ENCODE measurements at places on chromosomes 3 and 15.

- no peak for DNase-seq
Observed at GRCh38 chr3:148206446-148206845, 491.3 kb upstream of the AGTR1 start.

DNA sequence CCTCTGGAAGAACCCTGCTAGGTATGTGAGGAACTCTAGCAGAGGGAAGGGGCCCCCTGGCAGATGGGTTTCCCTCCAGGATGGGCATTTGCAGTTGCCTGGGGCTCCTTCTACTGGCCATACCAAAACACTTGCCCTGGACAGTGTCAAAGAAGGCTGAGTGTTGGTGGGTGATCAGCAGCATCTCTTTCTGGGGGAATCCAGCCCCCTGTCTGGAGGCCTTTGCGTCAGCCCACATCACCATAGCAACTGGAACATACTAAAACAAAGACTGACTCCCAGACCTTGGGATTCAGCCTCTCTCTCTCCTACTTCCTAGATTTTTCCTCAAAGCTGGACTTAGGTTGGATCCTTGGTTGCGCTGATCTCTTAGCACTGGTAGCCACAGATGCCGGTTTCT lies 8.1 kb downstream of the CEMIP start:
- DNase-seq = no peak

- no peak for DNase-seq
Observed at GRCh38 chr15:96535148-96535547, 204.6 kb downstream of the NR2F2 start.

GRCh38 chr3:177721864-177722785 lies 524.8 kb upstream of the TBL1XR1 start:
- DNase-seq = no peak

- DNase-seq = no peak
Observed at GRCh38 chr3:69081583-69082262, 1.6 kb upstream of the UBA3 start.

GRCh38 chr15:81146466-81146865 lies 12.4 kb downstream of the CFAP161 start:
- no peak for DNase-seq

DNA sequence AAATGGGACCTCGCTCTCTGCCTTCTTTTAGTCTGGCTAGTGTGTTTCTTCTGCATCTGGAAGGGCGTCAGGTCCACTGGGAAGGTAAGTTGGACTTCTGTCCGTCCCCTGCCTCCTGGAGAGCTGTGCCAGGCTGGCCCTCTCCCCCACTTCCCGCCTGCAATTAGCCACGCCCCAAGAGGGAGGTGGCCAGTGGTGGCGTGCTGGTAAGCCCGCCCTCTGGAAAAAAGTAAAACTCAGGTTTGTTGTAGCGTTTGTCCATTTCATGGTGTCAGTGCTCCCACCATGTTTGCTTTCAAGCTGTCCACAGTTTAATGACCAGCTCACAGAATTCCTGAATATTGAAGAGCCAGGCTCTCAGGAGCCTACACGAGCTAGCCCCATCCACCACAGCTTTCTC lies 55.6 kb downstream of the SLC6A6 start:
- no peak for DNase-seq

- DNase-seq = no peak
Observed at GRCh38 chr3:30344288-30344687, 262.1 kb upstream of the TGFBR2 start.

GRCh38 chr15:28946803-28947202 lies 61.0 kb downstream of the APBA2 start:
- no peak for DNase-seq

DNA sequence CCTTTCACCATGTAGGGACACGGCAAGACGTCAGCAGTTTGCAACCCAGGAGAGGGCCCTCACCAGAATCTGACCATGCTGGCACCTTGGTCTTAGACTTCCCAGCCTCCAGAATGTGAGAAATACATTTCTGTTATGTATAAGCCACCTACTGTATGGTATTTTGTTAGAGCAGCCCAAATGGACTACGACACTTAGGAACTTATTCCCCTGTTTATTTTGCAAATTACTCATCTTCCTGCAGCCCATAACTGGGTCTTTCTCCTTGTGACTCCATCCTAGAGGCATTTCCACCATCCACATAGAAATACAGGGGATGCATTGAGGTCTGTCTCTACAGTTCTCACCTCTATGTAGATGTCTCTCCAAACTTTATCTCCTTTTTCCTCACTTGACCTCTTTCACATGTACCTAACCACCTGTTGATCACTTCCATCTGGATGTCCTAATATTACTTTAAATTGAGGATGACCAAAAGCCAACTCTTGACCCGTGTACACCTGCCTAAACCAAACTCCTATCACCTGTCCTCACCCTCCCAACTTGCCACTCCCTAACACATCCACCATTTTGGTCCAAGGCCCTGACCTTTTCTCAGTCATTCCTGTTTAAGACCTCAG lies 406.0 kb upstream of the WNT5A start:
- DNase-seq = no peak

DNA sequence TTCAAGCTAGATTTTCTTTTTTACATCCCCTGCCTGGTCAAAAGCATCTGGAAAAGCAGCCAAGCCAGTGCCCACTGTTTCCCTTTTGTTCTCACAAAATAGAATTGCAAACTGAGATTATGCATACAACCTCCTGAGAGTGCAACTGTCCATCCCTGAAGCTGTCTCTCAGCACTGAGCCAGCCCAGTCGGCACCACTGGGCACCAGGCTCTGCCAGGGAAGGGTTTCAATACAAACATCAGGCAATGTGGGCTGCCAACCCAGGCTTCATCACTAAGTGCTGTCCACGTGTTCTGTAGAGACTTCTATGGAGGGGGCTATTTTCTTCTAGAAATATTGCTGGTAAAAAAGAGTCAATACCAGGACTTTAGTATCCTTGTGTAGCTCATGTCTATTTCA lies 356.3 kb upstream of the TBL1XR1 start:
- no peak for DNase-seq

DNA sequence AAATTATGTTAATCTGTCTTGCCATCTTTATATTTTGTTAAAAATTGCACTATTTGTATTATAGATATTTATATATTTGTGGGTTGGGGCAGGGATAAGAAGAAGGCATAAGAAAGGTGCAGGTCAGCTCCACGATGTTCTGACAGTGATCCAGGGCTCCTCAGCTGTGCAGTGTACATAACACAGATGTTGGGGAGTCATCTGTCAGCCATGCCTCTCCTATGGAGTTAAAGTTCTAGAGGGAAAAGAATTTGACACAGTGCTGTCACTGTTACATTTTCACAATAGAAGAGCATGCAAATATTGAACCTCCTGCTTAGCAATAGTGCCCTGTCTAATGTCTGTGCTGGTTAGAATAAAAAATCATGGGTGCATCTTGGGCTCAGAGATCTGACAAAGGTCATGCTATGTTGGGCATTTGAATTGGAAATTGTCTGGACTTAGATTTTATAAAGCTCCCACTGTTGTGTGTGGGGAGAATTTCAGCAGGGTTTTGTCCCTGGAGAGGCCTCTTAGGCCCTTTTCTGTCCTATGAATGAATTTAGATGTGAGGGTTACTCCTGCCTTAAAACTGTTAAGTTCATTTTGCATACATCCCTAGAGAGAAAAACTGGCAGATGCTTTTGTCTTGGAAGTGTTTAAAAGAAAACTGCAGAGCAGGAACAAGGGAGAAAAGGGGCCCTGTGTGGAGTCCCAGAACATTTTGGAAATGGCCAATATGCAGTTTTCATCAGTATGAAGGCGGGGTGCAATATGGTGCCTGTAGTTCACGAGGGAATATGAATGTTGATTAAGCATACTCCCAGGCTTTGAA lies 20.4 kb downstream of the CDIN1 start:
- DNase-seq = no peak

GRCh38 chr3:57778494-57778893 lies 22.4 kb downstream of the SLMAP start:
- no peak for DNase-seq

- DNase-seq = no peak
Observed at GRCh38 chr15:93460717-93461116, 371.7 kb upstream of the RGMA start.

DNA sequence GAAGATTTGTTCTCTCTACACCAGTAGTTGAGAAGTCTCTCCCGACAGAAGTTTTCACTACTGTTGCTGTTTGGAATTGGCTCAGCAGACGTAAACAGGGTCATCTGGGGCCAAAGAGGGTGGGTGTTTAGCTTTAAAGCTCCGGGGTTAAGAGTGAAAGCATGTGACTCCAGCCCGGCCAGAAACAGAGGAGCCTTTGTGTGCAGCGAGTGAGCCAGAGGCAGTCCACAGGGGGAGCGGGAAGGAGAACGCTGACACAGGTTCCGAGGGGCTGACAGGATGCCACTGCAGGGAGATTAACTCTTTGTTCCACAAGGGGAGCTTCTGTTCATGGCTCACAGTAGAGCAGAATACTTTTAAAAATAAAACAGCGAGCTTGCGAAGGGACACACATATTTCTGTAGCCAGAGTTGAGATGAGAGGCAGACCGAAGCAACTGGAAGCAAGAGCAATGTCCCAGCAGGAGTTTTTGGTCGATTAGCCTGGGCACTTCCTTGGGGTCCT lies 26.9 kb downstream of the BMF start:
- no peak for DNase-seq

GRCh38 chr3:186152889-186153292 lies 44.0 kb upstream of the ETV5 start:
- no peak for DNase-seq

- DNase-seq = no peak
Observed at GRCh38 chr3:171615686-171616085, 155.5 kb upstream of the TNIK start.

GRCh38 chr3:170735821-170736220 lies 134.2 kb downstream of the RPL22L1 start:
- DNase-seq = no peak
